ENCODE measurements at places on chromosomes 13 and 19. TPM values are rescaled to one million over a fixed set of nuclear protein-coding genes. Genes with fewer than 3 reads are reported as not detected.

The NOVA2 gene
- not detected for total RNA-seq

GRCh38 chr19:3477951-3478350 is 2.4 kb downstream of the SMIM24 start:
- no peak for DNase-seq

GRCh38 chr13:99323488-99323887 is 16.3 kb upstream of the GPR183 start:
- DNase-seq, result peak; percentile 51

The RGCC gene
- total RNA-seq, result 6.1 TPM

The CAB39L gene
- total RNA-seq, result 21.9 TPM

DNA sequence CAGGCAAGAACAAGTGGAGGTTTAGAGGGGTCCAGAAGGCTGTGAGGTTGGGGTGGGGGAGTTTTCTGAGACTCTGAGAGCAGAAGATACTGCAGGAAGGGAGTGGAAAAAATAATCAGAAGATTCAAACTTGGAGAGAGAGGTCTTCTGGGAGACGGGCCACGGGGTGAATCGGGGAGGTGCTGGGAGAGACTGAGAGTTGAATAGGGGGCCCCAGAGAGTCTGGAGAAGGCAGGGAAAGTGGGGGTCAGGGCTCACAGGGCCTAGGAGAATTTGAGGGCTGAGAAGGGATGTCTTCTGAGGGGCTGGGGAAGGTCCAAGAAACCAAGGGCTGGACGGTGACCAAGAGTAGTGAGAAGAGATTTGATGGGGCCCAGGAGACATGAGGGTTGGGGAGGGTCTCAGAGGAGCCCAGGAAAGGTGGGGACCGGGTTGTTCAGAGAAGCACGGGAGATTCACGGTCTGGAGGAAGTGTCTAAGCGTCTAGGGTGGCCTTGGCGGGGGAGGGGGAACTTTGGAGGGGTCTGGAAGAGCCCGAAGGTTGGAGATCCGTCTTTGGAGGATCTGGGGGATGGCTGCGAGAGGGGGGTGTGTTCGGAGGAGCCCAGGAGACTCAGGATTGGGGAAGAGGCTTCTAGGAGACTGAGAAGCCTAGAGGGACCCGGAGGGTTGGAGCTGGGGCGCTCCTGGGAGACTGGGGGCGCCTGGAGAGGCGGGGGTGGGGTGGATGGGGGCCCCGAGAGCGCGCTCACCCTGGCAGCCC is 1.5 kb downstream of the KCNC3 start:
- DNase-seq, result no peak

DNA sequence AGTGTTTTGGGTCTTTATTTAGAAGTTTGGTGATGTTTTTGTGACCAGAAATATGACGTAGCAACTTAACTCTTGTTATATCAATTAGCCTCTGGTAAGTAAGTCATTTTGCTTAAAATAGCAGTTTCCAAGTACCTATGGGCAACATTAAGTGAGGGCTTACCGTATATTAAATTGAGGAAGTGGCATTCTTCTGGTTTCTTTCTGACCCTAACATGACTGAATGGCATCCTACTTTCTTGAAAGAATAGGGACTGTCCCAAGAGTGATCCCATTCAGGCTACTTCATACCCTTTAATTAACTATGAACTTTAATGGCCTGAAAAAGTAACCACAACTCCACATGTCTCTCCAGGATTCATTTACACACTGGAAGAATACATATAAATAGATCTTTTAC is 106.6 kb downstream of the MZT1 start:
- no peak for DNase-seq

The CABP5 gene
- not detected for total RNA-seq

GRCh38 chr19:37738371-37738770 is 18.8 kb upstream of the ZNF607 start:
- no peak for DNase-seq

DNA sequence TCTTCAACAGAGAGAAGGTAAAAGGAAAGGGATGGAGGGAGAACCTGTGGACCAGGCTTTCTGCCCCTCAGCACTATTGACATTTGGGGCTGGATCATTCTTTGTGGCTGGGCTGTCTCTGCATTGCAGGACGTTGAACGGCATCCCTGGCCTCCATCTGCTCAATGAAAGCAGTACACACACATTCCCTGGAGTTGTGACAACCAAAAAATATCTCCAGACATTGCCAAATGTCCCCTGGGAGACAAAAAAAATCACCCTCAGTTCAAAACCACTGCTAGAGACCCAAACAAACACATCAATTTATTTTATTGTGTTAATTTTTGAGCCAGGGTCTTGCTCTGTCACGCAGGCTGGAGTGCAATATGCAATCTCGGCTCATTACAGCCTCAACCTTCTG is 43.3 kb downstream of the INSR start:
- no peak for DNase-seq

DNA sequence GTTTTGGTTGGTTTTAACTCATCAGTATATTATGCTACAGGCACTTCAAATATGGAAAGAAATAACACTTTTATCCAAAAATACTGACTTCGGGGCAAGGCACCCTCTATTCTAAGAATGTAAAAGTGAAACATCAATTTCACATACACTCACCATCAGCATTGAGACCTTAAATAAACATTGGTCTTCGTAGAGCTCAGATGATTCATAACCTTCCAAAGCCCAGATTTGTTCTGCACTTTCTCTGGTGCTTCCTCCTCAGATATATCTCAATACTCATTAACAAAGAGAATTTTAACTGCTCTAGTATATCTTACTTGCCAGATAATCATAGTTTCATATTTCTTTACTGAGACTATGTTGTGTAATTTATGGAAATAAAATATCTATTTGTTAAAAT is 794.3 kb downstream of the LIG4 start:
- peak; percentile 75 for DNase-seq

The PLK5 gene
- total RNA-seq, result not detected

The ZNF575 gene
- not detected for total RNA-seq

The CYP4F11 gene
- total RNA-seq, result not detected

The ZNF112 gene
- 10.3 TPM for total RNA-seq

DNA sequence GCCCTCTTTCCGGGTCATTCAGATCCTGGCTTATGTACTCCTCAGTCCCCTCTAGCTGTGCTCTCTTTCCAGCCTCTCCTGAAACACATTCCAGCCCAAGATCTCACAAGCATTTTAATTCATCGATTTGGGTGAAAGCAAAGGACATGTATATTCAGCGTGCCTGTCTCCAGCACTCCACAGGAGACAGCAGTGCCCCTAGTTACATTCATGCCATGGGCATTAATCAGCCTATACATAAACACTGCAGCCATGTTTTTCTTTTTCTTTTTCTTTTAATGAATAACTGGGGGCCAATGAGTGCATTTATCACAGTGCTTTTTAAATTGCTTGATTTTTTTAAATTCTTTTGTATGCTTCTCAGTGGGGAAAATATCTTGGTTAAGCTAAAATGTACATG is 199.1 kb downstream of the DCT start:
- peak; percentile 36 for DNase-seq

DNA sequence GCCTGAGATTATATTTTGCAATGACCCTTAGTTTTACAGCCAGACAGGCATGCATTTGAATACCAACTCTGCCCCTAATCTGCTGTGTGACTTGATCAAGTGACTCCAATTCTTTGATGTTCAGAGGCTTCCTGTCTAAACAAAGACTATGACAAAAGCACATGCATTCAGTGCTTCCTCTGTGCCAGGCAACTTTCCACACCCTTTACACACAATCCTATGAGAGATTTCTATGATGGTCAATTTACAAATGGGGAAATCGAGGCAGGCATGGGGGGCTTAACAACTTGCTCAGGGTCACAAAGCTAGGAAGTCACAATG is 3.7 kb upstream of the LYPD3 start:
- no peak for DNase-seq

The ZSCAN5C gene
- total RNA-seq, result not detected

DNA sequence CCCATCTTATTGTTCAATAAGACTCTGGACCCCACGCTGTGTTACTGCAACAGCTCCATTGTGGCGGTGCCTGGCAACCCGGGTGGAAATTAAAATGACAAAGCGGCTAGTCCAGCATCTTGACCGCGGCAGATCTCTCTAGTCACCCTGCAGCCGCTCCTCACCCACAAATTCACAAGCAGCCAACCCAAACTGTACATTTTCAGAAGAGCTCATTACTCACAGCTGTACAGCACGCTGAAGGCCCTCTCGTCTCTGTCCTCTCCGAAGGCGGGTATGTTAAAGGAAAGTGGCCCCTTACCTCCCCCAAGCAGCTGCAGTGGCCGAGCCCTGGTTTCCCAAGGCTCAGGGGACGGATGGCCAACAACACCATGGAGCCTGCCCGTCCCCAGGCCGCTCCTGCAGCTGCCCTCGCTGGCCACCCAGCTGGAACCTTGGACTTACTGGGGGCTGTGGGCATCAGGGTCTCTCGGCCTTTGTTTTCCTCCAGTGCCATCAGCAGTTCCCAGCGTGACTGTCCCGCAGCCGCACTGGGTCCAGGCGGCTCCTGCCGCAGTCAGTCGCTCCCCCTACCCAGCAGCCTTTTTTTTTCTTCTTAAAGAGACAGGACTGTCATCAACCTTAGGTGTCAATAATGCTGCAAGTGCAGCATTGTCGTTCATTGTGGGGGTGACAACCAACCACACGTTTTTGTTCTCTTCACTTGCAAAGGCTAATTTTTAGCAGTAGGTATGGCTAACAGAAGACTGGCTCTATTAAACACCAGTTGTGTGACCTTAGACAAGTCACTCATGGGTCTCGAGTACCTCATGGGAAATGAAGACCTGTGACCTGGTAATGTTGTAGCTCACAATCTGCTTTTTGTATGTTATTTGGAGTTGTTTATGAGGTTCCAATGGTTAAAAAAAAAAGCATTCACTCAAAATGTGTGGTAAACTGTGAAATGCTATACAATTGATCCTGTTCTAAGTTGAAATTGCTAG is at the start of gene SACS:
Gene SACS (minus strand): TSS at position 532 of the 983 bp plus-strand sequence. CDS start 22,463 bp downstream, outside the sequence.
- DNase-seq, result peak; percentile 52

The DBP gene
- 3.6 TPM for total RNA-seq

GRCh38 chr19:45717983-45718650 is 12.6 kb downstream of the FBXO46 start:
- no peak for DNase-seq

The SNAPC2 gene
- total RNA-seq, result 12.5 TPM

The KLF1 gene
- not detected for total RNA-seq

DNA sequence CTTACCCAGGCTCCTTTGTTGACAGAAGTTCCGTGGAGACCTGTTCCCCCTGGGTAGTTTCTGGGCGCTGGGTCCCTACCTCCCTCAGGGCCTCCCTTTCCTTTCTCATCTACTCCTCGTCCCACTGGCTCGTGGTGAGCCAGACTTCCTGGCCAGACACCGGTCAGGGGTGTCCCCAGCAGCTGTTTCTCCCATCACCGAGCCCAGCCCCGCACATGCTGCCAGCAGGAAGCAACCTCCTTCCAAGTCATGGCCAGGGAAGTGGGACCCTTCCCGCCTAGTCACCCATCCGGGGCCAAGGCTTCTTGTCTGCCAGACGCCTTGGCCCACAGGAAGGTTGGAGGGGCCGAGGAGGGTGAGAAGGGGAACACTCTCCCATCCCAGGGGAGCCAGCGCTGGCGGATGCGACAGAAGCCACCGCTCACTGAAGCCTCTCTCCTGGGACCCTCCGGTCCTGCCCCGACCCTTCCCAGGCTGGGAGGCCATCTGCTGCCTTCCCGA is 5.7 kb downstream of the PAK4 start:
- DNase-seq, result peak; percentile 35

- peak; percentile 83 for DNase-seq
Measured at GRCh38 chr13:45511310-45512097, 46.8 kb downstream of the COG3 start.

The ZNF675 gene
- total RNA-seq, result 11.1 TPM

The SYT5 gene
- under 0.01 TPM for total RNA-seq

DNA sequence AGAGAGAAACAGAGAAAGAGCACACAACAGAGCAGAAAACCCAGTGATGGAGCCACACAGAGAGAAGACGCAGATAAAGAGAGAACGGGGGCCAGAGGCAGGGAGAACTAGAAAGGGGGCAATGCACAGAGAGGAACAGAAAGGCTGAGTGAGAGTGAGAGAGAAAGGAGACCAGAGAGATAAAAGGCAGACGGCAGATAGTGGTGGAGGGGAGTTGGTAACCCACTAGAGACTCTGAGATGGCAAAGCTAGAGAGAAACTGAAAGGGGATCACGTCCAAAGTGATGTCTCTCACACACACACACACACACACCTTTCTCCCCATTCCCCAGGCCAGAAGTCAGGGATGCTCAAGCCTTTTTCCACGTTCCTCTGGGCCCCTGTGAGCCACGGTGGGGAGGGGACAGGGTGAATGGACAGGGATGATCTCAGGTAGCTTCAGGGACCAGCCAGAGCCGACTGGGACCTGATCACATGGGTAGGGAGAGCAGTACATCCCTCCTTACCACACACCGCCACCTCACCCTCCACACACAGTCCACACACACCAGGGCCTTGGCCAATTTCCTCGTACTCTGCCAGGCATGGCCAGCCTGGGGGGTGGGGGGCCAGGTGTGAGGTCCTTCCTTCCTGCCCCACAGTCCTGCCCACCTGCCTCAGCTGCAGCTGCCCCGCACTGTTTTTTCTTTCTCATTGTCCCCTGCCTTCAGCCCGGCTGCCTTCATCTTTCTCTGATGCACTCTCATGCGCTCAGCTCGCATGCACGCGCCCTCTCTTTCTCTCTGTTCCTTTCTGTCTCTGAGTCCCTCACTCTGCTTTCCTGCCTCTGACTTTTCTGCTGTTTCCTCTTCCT is 22.5 kb upstream of the POU2F2 start:
- DNase-seq, result no peak

DNA sequence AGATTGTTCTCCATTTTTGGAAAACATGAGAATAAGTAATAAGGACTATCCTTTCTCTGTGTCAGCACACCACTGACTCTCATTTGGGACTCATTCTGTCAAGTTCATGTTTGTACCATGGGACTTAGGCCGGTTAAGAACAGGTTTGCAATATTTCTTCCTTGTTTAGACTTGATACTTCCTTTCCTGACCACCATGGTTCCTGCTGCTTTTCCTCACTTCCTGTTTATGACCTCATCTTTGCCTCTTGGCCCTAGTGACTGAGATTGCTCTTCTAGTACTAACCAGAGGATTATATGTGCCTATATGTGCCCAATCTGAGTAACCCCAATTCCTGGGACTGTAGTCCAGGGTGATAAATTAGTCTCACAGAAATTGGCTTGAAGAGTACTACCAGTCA is 32.5 kb upstream of the NDFIP2 start:
- DNase-seq, result peak; percentile 20

Data from IMR-90 (cell line).